NCI-H526 (cell line): ENCODE measurements at places on chromosomes 2 and 18.

GRCh38 chr2:191869178-191869577 is 22.3 kb upstream of the CAVIN2 start:
- peak; percentile 74 for DNase-seq

- DNase-seq = no peak
These were observed 40.8 kb downstream of the AGPS start for GRCh38 chr2:177433402-177433801.

- DNase-seq = no peak
These were observed 494.7 kb downstream of the STK39 start for GRCh38 chr2:167752734-167753133.

DNA sequence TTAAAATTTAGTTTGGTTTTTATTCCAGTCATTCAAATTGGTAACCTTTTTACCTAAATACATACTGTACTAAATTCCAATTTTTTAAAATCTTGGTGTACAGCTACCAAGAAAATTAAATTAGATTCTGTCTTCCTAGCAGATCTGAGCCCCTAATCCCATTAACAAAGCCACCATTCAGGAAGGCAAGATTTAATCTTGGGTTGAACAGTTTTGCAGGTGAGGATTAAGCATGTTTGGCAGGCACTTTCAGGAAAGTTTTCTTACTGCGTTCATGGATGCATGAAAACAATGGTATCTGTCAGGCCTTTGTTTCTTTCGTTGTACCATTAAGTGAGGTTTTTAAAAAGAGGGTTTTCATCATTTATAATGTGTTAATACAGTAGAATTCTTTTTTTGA is 32.8 kb downstream of the ITPRID2 start:
- no peak for DNase-seq

- DNase-seq = no peak
These were observed 107.3 kb upstream of the ZFP36L2 start for GRCh38 chr2:43333656-43334144.

DNA sequence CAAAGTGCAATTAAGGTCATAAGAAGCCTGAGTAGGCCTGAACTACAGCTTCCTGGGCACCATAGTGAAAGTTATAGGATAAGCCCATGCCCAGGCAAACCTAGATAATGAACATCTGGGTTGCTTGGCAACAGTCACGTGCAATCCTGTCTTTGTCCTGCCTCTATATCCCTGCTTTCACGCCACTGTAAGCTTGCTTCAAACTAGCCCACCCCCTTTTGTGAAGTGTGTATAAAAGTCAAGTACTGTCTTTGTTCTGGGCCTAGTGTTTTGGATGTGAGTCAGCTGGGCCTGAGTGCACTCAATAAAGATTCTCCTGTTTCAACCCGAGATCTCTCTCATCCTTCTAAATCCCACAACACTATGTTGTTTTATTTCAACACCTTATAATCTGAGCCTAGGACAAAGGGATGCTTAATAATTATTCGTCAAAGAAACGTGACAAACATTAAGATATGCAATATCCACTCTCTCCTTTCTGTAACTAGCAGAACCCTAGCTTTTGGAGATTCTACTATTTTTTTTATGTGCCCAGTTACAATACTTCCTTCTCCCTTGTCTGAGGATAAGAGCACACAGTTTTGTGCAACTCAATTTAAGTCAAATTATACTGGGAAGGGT is 927.8 kb downstream of the SUCLG1 start:
- DNase-seq = no peak

DNA sequence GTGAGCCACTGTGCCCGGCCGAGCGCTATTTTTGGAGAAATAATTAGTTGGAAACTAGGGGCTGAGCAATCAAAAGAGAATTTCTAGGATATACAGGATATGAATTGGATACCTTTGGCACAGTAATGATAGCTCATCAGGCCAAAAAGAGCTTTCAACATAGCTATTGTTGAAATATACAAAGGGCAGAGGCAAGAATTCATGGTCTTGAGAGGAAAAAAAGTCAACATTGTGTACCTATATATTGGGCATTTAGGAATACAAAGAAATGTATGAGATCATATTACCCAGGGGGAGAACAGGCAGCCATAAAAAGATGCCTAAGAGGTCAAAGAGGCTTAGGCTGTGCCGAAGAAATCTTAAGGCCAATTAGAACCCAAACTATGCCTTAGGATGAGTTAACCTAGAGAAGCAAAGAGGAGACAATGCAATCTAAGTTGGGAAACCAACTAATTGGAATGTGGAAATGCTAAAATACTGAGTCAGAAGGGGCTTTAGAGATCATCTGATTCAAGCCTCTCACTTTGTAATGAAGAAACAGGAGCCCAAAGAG is 99.0 kb downstream of the RBBP8 start:
- DNase-seq = no peak

- no peak for DNase-seq
These were observed 76.2 kb upstream of the STK39 start for GRCh38 chr2:168323529-168324021.

GRCh38 chr2:627340-627709 is 49.9 kb downstream of the TMEM18 start:
- DNase-seq = no peak

DNA sequence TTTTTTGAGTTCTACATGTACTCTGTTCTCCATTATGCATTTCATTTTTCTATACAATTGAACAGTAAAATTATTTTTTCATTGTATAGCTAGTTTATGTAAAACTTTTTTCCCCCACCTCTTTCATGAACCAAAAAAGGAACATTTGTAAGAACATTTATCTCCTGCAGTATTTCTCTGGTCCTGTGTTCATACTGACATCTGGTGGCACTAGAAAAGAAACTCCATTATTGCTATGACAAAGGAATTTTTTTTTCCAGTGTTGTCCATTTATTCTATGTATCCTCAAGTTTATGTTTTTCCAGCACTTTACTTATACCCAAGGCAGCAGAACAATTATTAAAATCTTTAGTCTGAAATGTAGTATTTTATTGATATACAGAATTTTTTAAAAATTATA is 27.4 kb upstream of the CHAC2 start:
- no peak for DNase-seq

GRCh38 chr18:55413474-55413873 is 174.5 kb downstream of the TCF4 start:
- no peak for DNase-seq

DNA sequence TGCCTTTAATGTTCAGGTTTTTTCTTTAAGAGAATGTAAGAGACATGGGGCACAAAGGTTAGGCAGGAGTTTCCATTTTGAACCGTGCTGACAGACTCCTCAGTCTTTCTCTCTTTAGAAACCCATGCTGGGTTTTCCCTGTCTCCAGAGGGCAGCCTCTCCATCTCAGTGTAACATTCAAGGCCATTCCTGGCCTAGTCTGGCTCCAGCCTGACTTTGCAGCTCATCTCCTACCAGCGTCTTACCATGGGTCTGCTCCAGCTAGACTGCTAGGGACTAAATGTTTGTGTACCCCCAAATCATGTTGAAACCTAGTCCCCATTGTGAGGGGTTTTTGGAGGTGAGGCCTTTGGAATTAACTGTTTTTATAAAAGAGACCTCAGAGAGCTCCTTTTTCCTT is 9.8 kb upstream of the CLIP4 start:
- DNase-seq = no peak

- no peak for DNase-seq
These were observed 4.7 kb upstream of the KCNJ3 start for GRCh38 chr2:154693741-154694340.

GRCh38 chr2:182763311-182763912 is 47.4 kb downstream of the DNAJC10 start:
- DNase-seq = peak; percentile 61

GRCh38 chr2:127398239-127398590 is 10.4 kb upstream of the MAP3K2 start:
- DNase-seq = no peak

DNA sequence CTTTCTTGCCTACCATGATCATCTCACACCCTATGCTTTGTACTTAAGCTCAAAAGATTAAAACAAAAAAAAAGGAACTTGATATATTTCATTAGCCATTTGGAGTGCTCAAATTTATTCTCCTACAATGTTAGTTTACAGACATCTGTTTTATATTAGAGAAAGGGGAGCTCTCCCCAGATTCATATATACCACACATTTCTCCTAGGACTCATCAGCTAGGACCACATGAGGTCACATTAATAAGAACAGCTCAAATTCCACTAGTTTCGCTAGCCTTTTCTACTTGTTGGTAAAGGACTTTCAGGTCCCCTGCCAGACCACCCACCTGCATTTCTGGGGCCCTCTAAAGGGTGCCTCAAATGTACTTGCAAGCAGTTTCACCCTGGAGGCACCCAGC is 151.2 kb upstream of the MMADHC start:
- no peak for DNase-seq

DNA sequence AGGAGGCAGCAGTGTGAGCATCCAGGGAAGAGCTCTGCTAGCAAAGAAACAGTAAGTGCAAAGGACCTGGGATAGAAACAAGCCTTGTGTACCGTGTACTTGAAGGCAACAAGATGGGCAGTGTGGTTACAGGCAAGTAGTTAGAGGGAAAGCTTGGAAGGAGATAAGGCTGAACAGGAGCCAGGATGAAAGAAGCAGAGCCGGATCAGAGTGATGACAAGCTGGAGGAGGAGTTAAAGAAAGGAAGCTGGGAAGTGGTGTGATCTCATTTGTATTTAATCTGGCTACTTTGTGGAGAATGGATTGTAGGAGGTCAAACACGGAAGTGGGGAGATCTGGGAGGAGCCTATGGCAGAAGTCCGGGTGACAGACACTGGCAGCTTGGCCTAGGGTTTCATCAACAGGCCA is 44.7 kb upstream of the VPS54 start:
- DNase-seq = peak; percentile 60

- no peak for DNase-seq
These were observed 4.6 kb downstream of the C2orf81 start for GRCh38 chr2:74416778-74417177.

DNA sequence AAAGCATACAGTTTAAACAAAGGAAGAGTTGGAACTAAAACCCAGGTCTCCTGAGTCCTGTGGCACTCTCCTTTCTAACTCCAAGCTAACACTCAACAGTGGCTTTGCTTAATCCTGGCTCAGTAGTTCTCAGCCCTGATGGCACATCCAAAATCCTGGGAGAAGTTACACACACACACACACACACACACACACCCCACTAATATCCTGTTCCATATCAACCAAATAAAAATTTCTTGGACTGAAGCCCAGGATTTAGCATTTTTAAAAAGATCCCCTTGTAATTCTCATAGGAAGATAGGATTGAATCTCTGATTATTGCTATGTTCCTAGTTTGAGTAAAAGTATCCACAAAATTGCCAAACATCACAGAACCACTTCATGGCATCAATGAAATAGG is 136.1 kb upstream of the RIOK3 start:
- no peak for DNase-seq

DNA sequence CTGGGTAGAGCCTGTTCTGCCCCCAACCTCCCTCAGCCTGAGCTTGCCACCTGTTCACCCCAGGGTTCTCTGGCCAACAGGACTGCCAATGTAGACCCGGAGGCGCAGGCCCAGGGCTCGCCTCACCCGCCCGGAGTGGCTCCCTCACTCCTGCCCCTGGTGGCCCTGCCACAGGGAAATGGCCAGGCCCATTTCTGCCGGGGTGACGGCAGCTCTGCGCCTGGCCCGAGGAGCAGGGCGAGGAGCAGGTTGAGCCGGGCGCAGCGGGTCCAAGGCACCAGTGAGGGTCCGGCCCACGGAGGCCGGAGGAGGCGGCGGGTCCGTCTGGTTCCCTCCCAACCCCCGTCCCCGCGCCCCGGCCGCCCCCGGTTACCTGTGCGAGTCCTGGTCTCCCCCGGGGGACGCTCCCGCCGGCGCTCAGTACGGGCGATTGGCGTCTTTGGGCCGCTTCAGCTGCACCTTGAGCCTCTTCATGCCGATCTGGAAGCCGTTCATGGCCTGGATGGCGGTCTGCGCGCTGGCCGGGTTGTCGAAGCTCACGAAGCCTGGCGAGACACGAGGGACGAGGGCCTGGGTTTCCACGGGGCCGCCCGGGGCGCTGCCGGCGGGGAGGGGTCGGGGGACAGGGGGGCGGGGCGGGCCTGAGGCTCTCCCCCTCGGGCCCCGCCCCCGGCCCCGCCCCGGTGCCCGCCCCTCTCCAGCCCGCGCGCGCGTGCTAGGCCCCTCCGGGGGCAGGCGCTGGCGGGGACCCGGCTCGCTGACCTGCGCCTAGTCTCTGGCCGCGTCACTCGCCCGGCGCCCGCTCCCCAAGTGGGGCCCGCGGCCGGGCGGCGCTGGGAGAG is 312.0 kb downstream of the CELF4 start:
- peak; percentile 83 for DNase-seq

- no peak for DNase-seq
These were observed 50.5 kb downstream of the MRPL33 start for GRCh38 chr2:27822049-27822448.

GRCh38 chr2:216596236-216596979 is 36.8 kb upstream of the IGFBP2 start:
- DNase-seq = peak; percentile 29

GRCh38 chr2:12857891-12858290 is 141.2 kb downstream of the TRIB2 start:
- DNase-seq = no peak

DNA sequence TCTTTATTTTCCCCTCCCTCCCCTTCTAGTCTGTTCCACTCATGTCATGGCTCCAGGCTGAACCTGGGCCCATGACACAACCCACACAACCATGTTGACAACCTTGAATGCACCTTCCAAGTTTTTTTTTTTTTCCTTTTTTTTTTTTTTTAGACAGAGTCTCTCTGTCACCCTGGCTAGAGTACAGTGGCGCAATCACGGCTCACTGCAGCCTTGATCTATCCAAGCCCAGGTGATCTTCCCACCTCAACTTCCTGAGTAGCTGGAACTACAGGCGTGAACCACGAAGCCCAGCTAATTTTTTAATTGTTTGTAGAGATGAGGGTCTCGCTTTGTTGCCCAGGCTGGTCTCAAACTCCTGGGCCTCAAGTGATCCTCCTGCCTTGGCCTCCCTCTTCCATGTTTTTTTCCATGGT is 21.9 kb upstream of the ROCK2 start:
- DNase-seq = no peak

DNA sequence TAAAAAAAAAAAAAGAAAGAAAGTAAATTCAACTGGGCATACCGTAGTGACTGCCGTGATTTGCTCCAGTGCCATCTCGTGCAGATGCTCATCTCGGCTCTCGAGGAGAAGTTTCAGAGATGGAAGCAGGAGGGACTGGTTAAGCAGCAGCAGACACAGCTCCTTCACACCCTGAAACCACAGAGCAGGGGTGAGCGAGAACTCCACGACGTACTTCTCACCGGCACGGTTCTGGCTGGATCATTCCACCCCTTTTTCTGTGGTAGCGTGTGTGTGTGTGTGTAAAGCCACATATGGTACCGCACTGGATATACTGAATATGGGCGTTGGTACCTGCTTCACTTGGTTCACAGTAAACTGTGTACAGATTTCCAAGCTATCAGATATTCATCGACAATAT is 382.2 kb downstream of the NBAS start:
- no peak for DNase-seq

GRCh38 chr2:218576854-218577253 is 8.2 kb downstream of the CNOT9 start:
- DNase-seq = no peak

DNA sequence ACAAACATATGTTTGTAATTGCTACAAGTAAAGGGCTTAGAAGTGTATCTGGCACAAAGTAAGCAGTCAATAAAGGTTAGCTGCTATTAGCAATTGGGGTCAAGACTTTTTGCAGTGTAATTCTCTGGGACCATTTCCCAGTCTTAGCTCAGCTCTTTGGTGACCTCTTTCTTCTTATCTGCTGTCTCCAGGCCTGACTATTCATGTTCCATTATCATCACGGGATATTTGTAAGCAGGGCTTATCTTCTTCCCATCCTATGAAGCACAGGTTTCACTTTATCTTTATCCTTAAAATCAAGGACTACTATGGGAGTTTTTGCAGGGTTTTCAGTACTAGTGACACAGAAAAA is 131.7 kb downstream of the DOCK10 start:
- no peak for DNase-seq
